ENCODE measurements at places on chromosomes 1 and 21.

- DNase-seq, result no peak
These were observed 74.3 kb downstream of the RPS6KA1 start for GRCh38 chr1:26603856-26604255.

DNA sequence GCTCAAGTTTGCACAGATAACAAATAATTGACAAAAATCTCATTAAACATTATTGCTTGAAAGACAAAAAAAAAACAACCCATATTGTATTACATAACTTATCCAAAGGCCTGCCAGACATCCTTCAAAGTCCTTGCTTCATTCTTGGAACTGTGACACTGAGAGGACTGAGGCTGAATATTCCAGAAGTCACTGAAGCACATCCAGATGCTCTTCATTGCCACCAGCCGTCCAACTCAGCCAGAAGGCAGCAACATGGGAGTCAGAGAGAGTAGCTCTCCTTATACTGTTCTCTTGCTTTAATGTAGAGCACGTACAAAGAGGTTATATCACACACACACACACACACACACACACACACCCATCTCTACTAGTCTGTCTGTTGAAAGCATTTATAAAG lies 755.0 kb downstream of the LTN1 start:
- no peak for DNase-seq

- DNase-seq, result no peak
These were observed 635 bp upstream of the SYNJ1 start for GRCh38 chr21:32728456-32728839.

DNA sequence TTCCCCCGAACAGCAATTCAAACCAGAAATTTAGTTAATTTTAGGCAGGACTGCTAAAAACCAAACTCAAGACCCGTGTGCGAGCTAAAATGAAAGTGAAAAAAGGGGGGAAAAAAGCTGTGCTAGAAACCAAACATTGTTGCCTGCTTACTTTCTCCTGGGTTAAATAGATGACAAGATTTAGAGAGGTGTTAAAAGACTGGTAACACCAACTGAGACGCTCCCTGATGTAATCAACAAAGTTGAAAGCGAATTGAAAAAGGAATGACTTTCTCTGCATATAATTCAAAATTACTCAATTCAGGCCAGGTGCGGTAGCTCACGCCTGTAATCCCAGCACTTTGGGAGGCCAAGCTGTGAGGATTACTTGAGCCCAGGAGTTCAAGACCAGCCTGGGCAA lies 6.8 kb downstream of the CDCA8 start:
- no peak for DNase-seq

- no peak for DNase-seq
These were observed 100.0 kb downstream of the HHAT start for GRCh38 chr1:210428696-210429095.
